ENCODE measurements at places on chromosomes 12 and 14. TPM values are rescaled to one million over a fixed set of nuclear protein-coding genes. Genes with fewer than 3 reads are reported as not detected.

The KRT75 gene
- total RNA-seq: not detected

The ULK1 gene
- total RNA-seq: 10.8 TPM

The CD27 gene
- 0.50 TPM for total RNA-seq

GRCh38 chr12:6278439-6279255 is 31.8 kb upstream of the PLEKHG6 start:
- no peak overlapping the region for H3K27ac ChIP-seq
- peaks cover 17% of the 10 kb centered on the region for H3K27me3 ChIP-seq
- no peaks in the 10 kb centered on the region for H3K36me3 ChIP-seq
- DNase-seq: peak; percentile 77
- H3K4me1 ChIP-seq: peaks cover 23% of the 10 kb centered on the region
- peak overlapping the region; percentile 32 for H3K4me3 ChIP-seq

DNA sequence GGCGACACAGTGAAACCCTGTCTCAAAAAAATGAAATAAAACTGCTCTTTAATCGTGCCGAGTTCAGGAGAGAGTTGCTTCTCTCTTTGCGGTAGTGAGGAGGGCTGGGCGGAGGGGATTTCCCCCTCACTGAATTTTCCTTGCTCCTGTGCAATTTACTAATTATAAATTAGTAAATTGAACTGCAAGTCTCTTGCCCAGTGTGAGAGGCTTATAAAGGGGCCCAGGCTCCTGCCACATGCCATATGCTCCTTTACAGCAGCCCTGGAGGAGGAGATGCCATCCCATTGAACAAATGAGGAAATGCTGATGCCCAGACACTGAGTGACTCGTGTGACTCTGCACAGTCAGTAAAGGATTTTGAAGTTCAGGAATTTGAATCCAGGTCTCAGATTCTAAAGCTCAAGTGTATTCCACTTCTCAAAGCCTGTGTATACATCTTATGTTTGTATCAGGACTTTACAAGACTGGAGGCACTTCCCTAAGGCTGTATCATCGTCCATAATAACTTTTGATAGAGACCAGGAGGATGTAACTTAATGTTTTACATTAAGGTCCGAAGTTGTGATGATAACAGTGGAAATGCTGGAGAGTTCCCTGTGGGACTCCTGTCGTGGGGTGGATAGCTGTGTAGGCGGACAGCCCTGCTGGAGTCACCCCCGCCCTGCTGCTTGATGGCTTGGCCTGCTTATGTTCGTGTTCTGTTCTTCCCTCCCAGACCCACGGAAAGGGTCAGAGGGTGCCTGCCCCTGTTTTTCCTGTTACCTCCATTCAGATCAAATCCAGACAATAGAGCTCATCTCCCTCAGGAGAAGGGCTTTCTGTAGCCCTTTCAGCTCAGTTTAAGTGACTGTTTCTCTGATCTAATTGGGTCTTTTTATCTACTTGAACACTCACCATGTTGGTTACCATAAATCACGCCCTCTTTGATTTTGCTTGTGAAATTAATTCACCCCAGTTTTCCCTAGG is 13.9 kb downstream of the PELI2 start:
- H3K36me3 ChIP-seq: no peaks in the 10 kb centered on the region
- peaks cover 2% of the 10 kb centered on the region for H3K27me3 ChIP-seq
- no peak overlapping the region for H3K27ac ChIP-seq
- no peak overlapping the region for H3K4me3 ChIP-seq
- no peak for DNase-seq

DNA sequence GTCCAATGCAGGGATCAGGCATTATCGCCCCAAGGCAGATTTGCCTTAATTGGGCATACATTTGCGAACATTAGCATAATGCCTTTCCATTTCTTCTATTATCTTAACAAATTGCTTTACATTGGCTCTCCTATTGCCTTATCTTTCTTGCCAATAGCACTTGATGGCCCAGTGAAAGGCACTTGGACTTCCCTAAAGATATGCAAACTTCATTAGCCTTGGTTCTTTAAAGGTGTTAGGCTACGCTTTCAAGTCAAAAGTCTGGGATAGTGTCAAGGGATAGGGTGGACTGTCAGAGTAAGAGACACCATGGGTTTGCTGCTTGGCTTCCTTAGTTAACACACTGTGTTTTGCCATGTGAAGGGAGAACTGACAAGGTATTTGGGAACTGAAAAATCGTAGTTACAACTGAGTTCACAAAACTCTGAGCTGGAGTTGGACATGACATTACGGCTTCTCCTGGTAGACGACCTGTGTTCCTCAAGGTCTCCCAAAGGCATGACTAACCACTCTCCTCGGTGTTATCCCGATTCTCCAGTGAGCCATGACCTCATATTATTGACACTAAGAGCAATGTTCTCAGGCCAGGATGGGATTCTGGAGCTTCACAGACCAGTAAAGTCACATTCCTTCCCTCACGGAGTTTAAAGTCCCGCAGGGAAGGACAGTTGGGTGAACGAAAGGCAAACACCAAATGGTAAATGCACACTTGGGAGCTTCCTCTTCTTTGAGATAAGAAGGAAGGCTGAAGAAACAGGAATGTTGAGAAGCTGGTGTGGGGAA is 65.2 kb downstream of the TBC1D30 start:
- DNase-seq: no peak
- no peak overlapping the region for H3K4me3 ChIP-seq
- no peaks in the 10 kb centered on the region for H3K4me1 ChIP-seq
- H3K27me3 ChIP-seq: no peaks in the 10 kb centered on the region
- H3K36me3 ChIP-seq: no peaks in the 10 kb centered on the region
- H3K27ac ChIP-seq: no peak overlapping the region

DNA sequence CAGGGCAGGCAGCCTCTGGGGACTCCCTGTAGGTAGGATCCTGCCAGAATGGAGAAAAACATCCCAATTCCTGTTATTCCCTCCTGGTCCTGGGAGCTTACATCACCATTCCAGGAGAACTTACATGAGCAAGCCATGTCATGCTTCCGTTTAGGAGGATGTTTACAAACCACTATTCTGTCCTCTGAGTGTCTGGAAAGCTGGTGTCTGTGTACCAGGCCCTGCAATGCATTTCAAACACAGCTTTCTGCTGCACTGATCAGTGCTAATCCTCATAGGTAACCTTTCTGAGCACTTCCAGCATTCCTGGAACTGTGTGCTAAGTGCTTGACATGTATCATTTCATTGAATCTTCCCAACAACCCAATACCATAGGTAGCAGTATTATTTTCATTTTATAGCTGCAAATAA is 19.8 kb upstream of the MAP1LC3B2 start:
- no peak overlapping the region for H3K4me3 ChIP-seq
- no peaks in the 10 kb centered on the region for H3K36me3 ChIP-seq
- no peak for DNase-seq
- H3K27me3 ChIP-seq: no peaks in the 10 kb centered on the region

- no peak for DNase-seq
- H3K4me3 ChIP-seq: no peak overlapping the region
- no peaks in the 10 kb centered on the region for H3K36me3 ChIP-seq
Observed at GRCh38 chr14:30991408-30991807, 34.0 kb upstream of the AP4S1 start.

- no peak overlapping the region for H3K4me3 ChIP-seq
- H3K36me3 ChIP-seq: no peaks in the 10 kb centered on the region
- no peaks in the 10 kb centered on the region for H3K4me1 ChIP-seq
Observed at GRCh38 chr14:60681271-60681670, 32.0 kb upstream of the SIX1 start.

- DNase-seq: peak; percentile 64
- no peaks in the 10 kb centered on the region for H3K4me1 ChIP-seq
- no peaks in the 10 kb centered on the region for H3K36me3 ChIP-seq
- H3K4me3 ChIP-seq: no peak overlapping the region
Observed at GRCh38 chr14:35215110-35215813, 76.9 kb upstream of the PSMA6 start.

DNA sequence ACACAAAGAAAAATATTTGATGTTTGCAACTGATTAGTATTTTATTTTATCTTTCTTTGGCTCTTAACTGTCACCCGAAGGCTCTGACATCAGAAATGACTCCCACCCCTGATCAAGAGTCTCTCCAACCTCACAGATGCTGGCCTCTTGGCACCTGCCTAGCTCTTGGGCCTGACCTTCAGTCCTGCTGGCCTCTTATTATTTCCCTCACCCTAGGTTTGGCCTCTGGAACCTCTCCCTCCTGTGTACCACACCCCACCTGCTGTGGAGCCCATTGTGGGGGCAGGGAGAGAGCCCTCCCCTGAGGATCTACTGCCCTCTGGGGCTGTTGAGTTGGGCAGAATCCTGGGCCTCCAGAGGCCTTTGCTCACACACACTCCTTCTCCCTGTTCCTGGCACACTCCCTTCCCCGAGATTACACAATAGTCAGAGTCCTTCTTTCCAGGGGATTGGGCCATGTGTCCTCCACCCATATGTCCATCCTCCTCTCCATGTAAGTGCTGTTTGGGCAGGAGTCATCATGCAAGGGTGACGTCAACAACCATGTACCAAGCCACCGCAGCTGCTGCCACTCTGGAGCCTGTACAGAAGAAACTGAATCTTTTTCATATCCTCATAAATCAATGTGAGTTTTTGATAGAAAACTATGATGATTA is 124.3 kb downstream of the RASSF9 start:
- no peak overlapping the region for H3K4me3 ChIP-seq
- no peaks in the 10 kb centered on the region for H3K27me3 ChIP-seq
- no peak for DNase-seq

DNA sequence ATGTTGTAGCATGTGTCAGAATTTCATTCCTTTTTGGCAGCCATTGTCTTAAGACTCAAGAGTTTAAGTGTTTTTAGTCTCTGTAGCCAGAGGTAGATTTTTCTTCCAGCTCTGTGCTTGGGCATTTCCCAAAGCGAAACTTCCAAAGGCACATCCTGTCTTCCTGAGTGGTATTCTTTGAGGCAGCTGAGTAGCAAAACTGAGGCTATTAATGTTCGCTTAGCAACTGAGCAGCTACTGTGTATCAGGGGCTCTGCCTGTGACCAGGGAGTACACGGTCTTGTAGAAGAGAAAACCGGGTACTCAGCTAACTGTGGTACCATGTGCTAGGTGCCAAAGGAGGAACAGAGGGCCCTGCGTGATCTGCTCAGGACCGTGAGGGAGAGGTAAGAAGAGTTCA is 52.0 kb downstream of the ETV6 start:
- peak overlapping the region; percentile 34 for H3K27ac ChIP-seq
- no peaks in the 10 kb centered on the region for H3K36me3 ChIP-seq
- DNase-seq: no peak
